Stimulated activated CD8-positive, alpha-beta memory T cell treated with anti-CD3 and anti-CD28 coated beads, Interleukin-4, amount 100 ng/mL, for 1 hour (primary cell): ENCODE measurements at places on chromosomes 2 and 18.

GRCh38 chr2:20439503-20439902 lies 7.4 kb upstream of the RHOB start:
- no peak for DNase-seq

GRCh38 chr2:205892251-205892655 lies 193.7 kb downstream of the INO80D start:
- no peak for DNase-seq

GRCh38 chr2:201933792-201934237 lies 99.8 kb upstream of the FZD7 start:
- no peak for DNase-seq

GRCh38 chr2:128573116-128573515 lies 254.4 kb upstream of the HS6ST1 start:
- DNase-seq = no peak

DNA sequence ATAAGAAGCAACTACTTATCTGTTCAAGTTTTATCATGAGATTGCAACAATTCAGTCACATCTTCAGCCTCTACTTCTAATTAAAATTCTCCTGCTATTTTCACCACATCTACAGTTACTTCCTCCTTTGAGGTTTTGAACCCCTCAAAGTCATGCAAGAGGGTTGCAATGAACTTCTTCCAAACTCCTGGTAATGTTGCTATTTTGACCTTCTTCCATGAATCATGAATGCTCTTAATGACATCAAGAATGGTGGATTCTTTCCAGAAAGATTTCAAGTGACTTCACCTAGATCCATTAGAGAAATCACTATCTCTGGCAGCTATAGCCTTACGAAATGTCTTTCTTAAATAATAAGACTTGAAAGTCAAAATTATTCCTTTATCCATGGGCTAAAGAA lies 1052.8 kb upstream of the NRXN1 start:
- DNase-seq = no peak

DNA sequence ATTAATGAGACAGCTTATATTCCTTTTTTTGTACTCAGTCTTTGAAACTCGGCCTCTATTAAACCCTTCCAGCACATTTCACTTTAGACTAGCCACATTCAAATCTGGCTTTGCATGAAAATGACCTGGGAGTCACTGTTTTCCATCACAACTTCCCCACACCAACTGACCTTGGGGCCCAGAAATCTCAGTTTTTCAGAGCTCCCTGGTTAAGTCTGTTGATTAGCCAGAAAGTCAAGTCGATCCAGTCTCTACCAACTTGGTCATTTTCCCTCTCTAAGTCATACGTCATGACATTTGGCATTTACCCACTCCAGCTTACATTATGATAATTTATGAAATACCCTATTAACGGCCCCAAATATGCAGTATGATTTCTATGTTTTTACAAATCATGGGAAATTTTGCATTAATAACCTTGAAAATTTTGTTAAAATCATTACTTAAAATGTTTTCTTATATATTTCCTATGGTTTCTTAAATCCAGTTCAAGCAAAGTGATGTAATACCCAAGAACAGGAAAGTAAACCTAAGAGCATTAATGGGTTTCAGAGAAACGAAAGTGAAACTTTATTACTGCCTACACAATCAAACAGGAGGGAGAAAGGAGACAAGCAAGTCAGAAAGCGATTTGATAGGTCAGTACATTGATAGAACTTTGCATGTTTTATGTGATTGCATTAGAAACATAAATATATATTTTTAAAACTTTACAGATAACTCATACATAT lies 77.1 kb downstream of the SPATS2L start:
- no peak for DNase-seq

DNA sequence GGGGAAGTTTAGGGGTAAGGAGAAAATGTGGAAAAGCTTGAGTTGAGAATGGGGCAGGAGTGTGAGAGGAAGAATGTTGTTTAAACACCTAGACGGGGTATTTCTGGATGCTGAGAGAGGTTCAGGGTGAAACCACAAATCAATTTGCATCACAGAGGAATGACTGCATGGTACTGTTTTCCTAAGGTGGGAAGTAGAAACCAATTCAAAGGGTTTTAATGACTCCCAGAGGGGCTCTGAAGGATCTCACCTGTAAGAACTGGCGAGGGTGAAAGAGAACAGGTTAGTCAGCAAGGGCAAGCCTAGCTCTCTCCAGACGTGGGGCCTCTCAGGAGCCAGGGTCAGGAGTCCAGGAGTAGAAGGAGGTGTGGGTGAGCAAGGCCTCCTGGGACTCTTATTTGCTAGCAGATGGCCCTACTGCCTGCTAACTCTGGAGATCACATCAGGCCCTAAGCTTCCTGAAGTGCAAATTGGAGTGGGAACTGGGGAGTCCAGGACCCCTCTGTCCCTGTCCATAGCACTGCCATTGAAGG lies 133.0 kb upstream of the CELF4 start:
- DNase-seq = no peak

GRCh38 chr2:232748038-232748437 lies 28.3 kb downstream of the KCNJ13 start:
- no peak for DNase-seq

GRCh38 chr18:388200-388599 lies 112.3 kb downstream of the COLEC12 start:
- no peak for DNase-seq

DNA sequence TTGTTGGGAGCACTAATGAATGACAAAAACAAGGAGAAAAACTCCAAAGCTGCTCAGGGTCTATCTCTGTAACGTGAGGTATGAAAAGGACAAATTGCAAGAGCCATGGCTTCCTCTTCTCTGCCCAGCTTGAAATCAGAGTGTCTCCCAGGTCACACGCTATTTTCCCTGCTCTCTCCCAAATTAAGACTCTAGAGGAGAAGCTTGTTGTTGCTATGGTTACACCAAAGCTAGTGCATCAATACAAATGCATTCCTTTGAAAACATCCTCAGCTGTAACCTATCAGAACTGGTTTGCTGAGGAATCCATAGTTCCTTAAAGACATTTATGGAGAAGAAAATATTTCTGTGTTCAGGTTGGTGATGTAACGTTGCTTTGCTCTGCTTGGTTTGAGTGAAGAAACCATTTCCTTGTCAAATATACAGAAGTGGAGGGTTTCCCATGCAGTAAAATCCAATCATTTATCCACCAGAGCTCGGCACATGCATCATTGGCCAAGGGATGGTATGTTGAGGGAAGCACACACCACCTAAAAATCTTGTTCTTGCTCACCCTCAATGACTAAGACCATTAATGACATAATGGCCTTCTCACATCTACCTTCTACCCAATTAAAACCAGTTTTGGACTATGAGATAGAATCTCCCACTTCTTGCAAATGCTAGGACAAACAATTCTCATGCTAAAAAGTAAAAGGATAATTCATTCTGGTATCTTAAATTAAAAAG lies 2135.6 kb upstream of the CELF4 start:
- no peak for DNase-seq

DNA sequence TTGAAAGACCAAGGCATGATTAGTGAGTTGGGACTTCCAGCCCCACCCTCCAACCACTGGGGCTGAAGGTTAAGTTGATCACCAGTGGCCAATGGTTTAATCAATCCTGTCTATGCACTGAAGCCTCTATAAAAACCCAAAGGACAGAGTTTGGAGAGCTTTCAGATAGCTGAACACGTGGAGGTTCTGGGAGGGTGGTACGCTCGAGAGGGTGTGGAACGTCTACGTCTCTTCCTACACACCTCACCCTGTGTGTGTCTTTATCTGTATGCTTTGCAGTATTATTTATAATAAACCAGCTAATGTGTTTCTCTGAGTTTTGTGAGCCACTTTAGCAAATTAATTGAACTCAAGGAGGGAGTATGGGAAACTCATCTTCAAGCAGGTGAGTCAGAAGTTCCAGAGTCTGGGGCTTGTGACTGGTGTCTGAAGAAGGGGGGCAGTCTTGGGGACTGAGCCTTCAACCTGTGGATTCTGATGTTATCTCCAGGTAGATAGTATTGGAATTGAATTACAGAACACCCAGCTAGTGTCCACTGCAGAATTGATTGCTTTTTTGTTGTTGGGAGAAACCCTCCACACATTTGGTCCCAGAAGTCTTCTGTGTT lies 20.3 kb downstream of the ACTR3 start:
- peak; percentile 49 for DNase-seq

GRCh38 chr2:54083021-54083420 lies 32.4 kb upstream of the ACYP2 start:
- no peak for DNase-seq

DNA sequence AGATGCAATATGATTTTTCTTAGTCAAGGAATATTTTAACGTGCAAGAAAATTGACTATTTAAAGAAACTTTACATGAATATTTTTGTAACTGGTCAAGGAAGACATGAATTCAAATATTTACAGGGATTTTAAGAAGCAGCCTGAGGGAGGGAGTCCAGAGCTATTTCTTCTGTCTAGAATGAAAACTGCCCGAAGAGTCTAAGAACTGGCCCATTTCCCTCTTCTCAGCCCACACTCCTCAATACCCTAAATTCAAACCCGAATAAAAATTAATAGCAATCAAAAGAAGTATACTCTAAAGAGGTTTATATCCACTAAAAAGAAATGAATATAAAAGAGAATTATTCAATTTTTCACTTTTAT lies 6.5 kb upstream of the NDUFV2 start:
- no peak for DNase-seq

DNA sequence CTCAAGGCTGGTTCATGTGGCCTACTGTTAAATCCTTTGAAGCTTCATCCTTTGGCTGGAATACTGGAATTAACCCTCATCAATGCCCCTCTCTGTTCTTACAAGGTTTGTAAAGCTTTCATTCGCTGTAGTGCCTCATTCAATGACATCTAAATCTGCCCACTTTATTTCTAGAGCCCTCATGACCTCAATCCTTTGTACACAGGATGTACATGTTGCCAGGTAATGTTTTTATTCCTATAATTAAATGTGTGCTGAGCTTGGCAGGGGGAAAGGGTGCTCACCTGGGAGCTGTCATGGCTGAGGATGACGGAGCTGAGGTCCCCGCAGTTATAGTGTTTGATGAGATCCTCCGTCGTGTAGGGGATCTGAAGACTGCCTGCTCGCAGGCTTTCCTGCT lies 39.3 kb downstream of the TRABD2A start:
- DNase-seq = no peak

DNA sequence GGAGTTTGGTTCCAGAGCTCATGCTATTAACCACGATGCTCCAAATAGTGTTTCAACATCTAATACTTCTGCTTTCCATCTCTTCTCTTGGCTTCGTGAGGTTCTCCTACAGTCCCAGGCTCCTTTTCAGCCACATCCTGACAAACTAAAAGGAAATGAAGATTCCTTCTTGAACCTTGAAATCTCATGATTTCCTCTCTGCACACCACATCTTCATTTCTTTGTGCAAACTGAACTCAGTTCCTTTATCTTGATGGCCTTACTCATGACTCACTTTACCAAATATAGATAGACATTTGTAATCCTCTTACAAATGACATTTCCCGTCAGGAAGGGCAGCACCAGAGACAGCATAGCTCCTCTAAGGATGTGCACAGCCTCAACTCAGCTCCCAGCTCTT lies 50.0 kb upstream of the ITGA4 start:
- no peak for DNase-seq

DNA sequence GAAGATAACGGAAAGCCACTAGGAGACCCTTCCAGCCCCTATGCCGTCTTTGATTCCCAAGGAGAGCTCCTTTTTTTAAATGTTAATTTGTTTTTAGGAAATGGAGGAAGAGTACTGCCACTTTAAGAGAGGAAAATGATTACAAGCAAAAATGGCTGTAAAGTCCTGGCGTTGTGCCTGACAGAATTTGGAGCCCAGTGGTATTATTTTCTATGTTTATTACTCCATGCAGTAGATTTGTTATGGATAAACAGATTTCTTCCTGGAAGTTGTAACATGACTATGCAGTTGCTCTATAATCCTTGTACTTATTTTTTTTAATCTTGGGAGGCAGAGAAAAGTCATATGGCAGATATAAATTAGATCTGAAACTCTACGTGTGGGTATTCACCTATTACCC lies 141.3 kb downstream of the GBX2 start:
- no peak for DNase-seq

GRCh38 chr2:128786316-128786715 lies 467.6 kb upstream of the HS6ST1 start:
- DNase-seq = no peak

DNA sequence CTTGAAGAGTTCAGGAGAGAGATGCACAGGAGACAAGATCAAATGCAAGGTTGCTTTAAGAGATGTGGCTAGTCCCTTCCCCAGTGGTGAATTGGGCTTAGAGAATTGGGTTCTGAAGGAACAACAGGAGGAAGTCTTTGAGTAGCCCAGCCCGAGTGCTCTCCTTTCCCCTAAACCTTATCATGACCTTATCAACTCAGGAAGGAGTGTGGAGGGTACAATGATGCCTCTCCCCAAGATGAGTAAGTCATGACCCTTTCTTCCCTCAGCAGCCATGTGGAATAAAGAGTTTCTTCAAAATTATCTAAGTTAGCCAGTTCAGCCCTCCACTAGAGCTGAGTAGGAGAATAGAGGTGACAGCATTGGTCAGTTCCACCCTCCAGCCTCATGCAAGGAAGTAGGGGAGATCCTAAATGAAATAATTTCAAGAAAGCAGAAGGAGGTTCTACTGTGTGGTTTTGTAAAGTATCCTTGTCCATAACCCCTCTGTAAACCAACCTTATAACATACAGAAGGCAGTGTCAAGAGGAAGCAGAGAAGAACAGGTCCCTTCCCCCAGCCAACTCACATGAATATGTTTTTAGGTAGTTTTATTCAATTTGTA lies 88.4 kb downstream of the ARHGAP15 start:
- no peak for DNase-seq

- DNase-seq = no peak
Observed at GRCh38 chr2:230129343-230129742, 60.6 kb upstream of the SLC16A14 start.

DNA sequence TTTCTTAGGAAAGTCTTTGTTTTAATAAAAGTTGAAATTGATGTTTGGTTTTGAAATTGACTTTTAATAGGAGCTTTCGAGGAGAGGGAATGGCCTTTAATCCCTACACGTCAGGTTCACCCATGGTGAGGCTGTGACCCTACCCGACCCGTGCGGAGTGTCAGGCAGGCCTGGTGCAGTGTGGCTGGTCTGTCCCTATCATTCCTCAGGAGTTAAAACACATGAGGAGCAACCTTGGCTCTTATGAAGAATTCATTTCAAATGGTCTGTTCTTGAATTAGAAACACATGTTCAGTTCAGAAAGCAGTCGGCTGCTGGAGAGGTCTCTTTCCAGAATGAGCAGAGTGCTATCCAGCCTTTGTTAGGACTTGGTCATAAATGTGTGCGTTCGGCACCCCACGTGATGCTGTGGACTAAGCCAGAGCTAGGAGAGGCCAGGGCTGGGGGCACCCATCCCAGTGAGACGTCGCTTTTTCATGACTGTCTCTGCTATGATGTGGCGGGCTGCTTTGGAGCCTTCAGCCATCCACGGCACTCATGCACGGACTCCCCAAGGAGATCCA lies 54.7 kb downstream of the EMILIN2 start:
- DNase-seq = no peak

GRCh38 chr2:75788154-75788553 lies 77.4 kb upstream of the GCFC2 start:
- no peak for DNase-seq

GRCh38 chr2:17894556-17894955 lies 16.1 kb downstream of the KCNS3 start:
- no peak for DNase-seq
